ENCODE measurements at places on chromosomes 7 and 10. TPM values are rescaled to one million over a fixed set of nuclear protein-coding genes. Genes with fewer than 3 reads are reported as not detected.

DNA sequence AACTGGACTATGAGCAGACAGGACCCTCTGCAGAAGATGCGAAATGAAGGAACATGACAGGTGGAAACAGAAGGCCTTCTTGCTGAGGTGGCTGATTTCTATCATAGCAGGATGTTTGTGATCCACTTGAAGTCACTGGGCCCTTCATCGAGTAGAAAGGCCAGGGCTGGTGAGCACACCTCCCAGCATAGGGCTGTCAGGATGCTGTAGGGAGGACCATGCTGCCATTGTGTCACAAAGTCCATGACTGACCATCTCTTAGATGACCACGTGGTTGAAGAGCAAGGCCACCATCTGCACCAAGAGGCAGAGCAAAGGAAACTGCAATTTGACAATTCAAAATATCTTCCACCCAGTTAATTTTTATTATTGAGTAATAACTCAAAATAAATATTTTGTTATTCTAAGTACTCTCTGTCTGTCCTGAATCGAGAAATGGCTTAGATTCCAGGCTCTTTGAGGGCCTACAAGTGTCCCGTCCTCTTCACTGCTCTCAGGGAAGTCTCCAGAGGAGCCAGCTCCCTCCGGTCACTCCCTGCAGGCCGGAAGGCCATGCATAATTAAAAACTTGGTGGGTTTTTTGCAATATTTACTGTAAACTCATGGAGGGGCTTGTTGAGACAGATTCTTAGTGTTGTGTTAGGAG is 249.3 kb upstream of the ZMIZ1 start:
- DNase-seq = no peak

DNA sequence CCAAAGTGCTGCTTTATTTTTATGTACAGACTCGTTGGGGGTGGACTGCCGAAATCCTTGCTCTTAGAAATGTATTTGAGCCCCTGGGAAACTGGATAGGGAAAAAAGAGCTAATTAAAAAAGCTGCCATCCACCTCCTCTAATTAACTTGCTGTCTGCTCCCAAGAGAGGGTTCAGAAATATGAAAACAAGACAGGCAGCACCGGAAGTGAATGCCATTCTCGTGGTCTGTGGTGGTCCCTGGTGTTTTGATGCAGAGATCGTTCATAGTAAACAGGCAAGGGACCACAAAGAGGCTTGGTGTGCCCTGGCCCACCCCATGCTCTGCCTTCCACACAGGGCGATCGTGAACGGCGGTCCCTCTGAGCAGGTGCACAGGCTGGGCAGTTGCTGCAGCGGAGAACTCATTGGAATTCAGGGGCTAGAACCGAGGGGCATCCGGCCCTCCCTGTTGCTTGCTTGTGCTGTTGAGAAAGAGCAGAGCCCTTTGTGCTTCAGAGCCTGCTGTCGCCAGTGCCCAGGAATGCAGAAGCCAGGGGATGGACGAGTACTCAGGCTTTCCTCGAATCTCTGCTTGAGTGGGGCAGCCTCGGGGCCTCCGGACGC is 79.1 kb upstream of the BTBD16 start:
- DNase-seq = no peak

- DNase-seq = no peak
Measured at GRCh38 chr10:58648131-58648530, 135.5 kb downstream of the BICC1 start.

- DNase-seq = no peak
Measured at GRCh38 chr10:30190577-30191552, 131.5 kb upstream of the JCAD start.

DNA sequence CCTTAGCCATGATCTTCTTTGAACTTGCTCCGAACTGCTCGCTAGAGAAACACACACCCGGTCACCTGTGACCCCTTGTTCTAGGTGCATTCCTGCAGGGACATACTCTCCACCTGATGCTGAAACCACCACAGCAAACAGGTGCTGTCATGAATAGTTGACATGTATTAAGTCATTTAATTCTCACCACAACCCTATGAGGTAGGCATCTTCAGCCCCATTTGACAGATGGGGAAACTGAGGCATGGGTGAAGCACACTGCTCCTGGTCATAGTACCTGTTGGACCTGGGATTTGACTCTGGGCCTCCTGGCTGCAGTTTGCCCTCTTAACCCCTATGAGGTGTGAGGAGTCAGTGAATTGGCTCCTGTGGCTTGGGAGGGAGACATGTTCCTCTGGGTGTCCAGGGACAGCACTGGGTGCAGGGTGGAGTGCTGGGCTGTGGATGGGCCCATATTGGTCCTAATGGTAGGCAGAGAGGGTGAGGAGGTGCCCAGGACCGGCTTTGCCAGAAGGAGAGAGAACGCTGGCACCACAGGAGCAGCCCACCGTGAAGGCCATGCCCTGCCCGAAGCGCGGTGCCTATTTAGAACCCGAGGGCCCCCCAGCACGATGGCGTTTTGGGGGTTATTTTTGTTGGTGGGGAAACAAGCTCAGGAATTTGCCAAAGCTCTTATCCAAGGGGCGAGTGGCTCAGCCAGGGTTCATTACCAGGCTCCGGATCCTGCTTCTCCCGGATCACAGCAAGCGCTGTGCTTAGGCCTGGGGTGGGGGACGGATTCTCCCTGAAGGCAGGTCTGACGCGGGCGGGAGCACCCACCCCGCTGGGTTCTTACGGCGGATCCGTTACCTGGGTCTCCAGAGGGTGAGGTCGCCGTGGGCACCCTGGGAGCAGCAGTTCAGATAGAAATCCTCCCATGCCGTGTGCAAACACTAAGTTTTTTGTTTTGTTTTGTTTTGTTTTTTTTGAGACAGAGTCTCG is 52.3 kb downstream of the GLRX3 start:
- no peak for DNase-seq

TMEM229A gene
- total RNA-seq = not detected

ADCY1 gene
- 0.08 TPM for total RNA-seq
